Chondrocyte (in vitro differentiated cells): ENCODE measurements at places on chromosomes 7 and 10. TPM values are rescaled to one million over a fixed set of nuclear protein-coding genes. Genes with fewer than 3 reads are reported as not detected.
A peak's percentile ranks its signal among the peaks of the same experiment; 100 is the strongest.

GRCh38 chr10:131033166-131034085, 278.1 kb downstream of the TCERG1L start:
- no peak overlapping the region for H3K27ac ChIP-seq
- no peaks in the 10 kb centered on the region for H3K4me1 ChIP-seq
- no peaks in the 10 kb centered on the region for H3K27me3 ChIP-seq
- DNase-seq: peak; percentile 65
- H3K4me3 ChIP-seq: no peak overlapping the region

- H3K4me3 ChIP-seq: no peak overlapping the region
- no peak for DNase-seq
- H3K36me3 ChIP-seq: peaks cover 2% of the 10 kb centered on the region
- H3K27me3 ChIP-seq: no peaks in the 10 kb centered on the region
- peaks cover 75% of the 10 kb centered on the region for H3K4me1 ChIP-seq
Measured at GRCh38 chr7:47758546-47758945, 176.6 kb upstream of the TNS3 start.

- H3K36me3 ChIP-seq: no peaks in the 10 kb centered on the region
- no peak overlapping the region for H3K4me3 ChIP-seq
- no peaks in the 10 kb centered on the region for H3K4me1 ChIP-seq
Measured at GRCh38 chr10:8811201-8811600, 756.7 kb downstream of the GATA3 start.

The EN2 gene
- total RNA-seq: 0.15 to 0.99 TPM (median 0.15 TPM) in 3 replicates

- peak overlapping the region; percentile 74 for H3K27ac ChIP-seq
- no peak overlapping the region for H3K4me3 ChIP-seq
- H3K36me3 ChIP-seq: peaks cover 58% of the 10 kb centered on the region
- H3K27me3 ChIP-seq: no peaks in the 10 kb centered on the region
Measured at GRCh38 chr7:134844200-134844599, 64.8 kb downstream of the CALD1 start.

DNA sequence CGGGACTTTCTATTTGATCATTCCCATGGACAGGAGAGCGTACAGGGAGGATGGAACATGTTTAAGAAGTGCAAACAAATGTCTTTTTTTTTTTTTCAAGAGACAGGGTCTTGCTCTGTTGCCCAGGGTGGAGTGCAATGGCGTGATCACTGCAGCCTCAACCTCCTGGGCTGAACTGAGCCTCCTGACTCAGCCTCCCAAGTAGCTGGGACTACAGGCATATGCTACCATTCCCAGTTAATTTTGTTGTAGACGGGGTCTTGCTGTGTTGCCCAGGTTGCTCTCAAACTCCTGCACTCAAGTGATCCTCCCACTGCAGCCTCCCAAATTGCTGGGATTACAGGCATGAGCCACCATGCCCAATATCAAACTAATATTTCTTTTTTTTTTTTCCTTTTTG, 40.5 kb downstream of the SPDYE5 start:
- peaks cover 16% of the 10 kb centered on the region for H3K4me1 ChIP-seq
- peaks cover 16% of the 10 kb centered on the region for H3K36me3 ChIP-seq
- no peak overlapping the region for H3K4me3 ChIP-seq
- H3K27ac ChIP-seq: no peak overlapping the region
